ENCODE measurements at places on chromosomes 6 and 20.

- H3K4me1 ChIP-seq, result no peaks in the 10 kb centered on the region
- no peaks in the 10 kb centered on the region for H3K36me3 ChIP-seq
- no peaks in the 10 kb centered on the region for H3K27me3 ChIP-seq
Measured at GRCh38 chr6:135115411-135115810, 60.8 kb upstream of the HBS1L start.

GRCh38 chr6:110562316-110562915 lies 86.0 kb upstream of the SLC22A16 start:
- no peak overlapping the region for H3K27ac ChIP-seq
- no peak for DNase-seq
- no peaks in the 10 kb centered on the region for H3K27me3 ChIP-seq
- H3K36me3 ChIP-seq, result no peaks in the 10 kb centered on the region

- no peaks in the 10 kb centered on the region for H3K4me1 ChIP-seq
- no peak for DNase-seq
- no peaks in the 10 kb centered on the region for H3K27me3 ChIP-seq
- no peak overlapping the region for H3K27ac ChIP-seq
- H3K36me3 ChIP-seq, result no peaks in the 10 kb centered on the region
- no peak overlapping the region for H3K4me3 ChIP-seq
Measured at GRCh38 chr20:40875116-40876085, 153.2 kb upstream of the TOP1 start.

GRCh38 chr6:147447835-147448611 lies 60.5 kb upstream of the SAMD5 start:
- no peaks in the 10 kb centered on the region for H3K27me3 ChIP-seq
- H3K36me3 ChIP-seq, result no peaks in the 10 kb centered on the region
- peak overlapping the region; percentile 10 for H3K4me3 ChIP-seq
- peaks cover 7% of the 10 kb centered on the region for H3K4me1 ChIP-seq
- no peak overlapping the region for H3K27ac ChIP-seq
- DNase-seq, result no peak

GRCh38 chr6:118353564-118353963 lies 194.5 kb upstream of the PLN start:
- no peaks in the 10 kb centered on the region for H3K27me3 ChIP-seq
- H3K27ac ChIP-seq, result no peak overlapping the region
- no peak for DNase-seq
- no peak overlapping the region for H3K4me3 ChIP-seq
- no peaks in the 10 kb centered on the region for H3K4me1 ChIP-seq

DNA sequence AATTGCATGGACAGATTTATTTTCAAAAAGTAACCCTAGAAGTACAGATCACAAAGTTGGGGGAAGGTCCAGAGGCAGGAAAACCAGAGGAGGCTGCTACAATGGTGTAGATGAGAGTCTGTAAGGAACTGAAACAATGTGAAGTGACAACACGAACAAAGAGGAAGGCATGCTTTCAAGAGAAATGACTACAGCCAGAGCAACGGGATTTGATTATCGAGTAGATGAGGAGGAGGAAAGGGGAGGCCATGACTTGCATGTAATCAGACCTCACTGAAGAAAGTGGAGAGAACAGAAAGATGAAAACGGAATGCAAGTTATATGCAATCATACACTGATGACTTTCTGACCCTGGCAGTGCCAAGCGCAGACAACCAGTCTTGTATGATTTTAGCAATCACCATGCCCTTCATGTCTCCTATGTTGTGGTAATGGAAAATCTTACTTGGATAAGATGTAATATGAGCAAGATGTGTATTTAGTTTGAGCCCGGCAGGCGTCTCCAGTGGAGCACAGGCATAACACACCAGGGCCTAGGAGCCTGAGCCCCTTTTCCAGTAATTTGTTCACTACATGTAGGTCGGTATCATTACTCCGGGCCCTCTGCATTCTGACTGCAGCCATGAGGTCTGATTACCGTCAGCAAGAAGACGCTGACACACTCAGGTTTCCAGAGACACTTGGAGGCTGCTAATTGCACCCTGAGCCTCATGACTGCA lies 34.0 kb upstream of the FAM83C start:
- no peak for DNase-seq
- H3K4me3 ChIP-seq, result no peak overlapping the region
- peaks cover 7% of the 10 kb centered on the region for H3K4me1 ChIP-seq
- H3K27ac ChIP-seq, result no peak overlapping the region

- no peaks in the 10 kb centered on the region for H3K27me3 ChIP-seq
- no peaks in the 10 kb centered on the region for H3K36me3 ChIP-seq
- no peak for DNase-seq
Measured at GRCh38 chr6:143902827-143903226, 38.6 kb downstream of the ZC2HC1B start.

- H3K4me1 ChIP-seq, result no peaks in the 10 kb centered on the region
- H3K36me3 ChIP-seq, result no peaks in the 10 kb centered on the region
- no peak overlapping the region for H3K4me3 ChIP-seq
- no peak overlapping the region for H3K27ac ChIP-seq
Measured at GRCh38 chr20:44848254-44849015, 37.1 kb upstream of the YWHAB start.

GRCh38 chr6:43782764-43783513 lies 12.9 kb downstream of the VEGFA start:
- no peak overlapping the region for H3K27ac ChIP-seq
- peaks cover 10% of the 10 kb centered on the region for H3K4me1 ChIP-seq
- no peak overlapping the region for H3K4me3 ChIP-seq

GRCh38 chr20:34403908-34404307 lies 40.8 kb downstream of the ITCH start:
- no peak overlapping the region for H3K4me3 ChIP-seq
- peaks cover 17% of the 10 kb centered on the region for H3K36me3 ChIP-seq
- no peaks in the 10 kb centered on the region for H3K27me3 ChIP-seq
- DNase-seq, result no peak
- H3K27ac ChIP-seq, result no peak overlapping the region

- no peaks in the 10 kb centered on the region for H3K4me1 ChIP-seq
- H3K27me3 ChIP-seq, result no peaks in the 10 kb centered on the region
- no peaks in the 10 kb centered on the region for H3K36me3 ChIP-seq
Measured at GRCh38 chr6:64815718-64816117, 891.3 kb downstream of the EYS start.

DNA sequence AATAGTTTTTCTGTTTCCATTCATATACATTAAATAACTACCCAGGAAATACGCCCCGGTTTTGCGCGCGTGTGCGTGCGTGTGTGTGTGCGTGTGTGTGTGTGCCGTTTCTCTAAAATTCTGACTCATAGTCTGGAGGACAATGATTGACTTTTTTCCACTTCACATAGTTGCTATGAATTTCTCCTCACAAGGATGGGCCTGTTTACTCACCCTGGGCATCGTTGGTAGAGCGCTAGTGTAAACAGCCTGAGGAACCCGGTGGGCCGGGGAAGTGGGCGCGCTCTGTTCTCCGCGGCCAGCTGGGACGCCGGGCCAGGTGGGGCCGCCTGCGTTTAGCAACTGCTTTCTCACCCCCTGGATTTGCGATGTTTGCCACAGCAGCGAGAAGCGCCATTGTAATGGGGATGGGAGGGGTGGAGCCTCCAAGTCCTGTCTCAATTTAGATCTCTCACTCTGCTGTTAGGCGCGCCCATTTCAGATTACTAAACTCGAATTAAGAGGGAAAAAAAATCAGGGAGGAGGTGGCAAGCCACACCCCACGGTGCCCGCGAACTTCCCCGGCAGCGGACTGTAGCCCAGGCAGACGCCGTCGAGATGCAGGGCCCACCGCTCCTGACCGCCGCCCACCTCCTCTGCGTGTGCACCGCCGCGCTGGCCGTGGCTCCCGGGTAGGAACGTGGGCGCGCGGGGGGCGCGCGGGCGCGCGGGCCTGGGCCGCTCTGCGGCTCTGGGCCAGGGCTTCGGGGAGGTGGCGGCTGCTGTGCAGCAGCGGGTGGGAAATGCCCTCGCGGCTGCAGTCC lies at the start of gene CD109:
CD109 (plus strand) TSS at position 585 of the 803 bp plus-strand sequence; CDS start at position 598, 13 bp downstream.
- H3K27ac ChIP-seq, result peak within 1 kb of the TSS; percentile 90
- peaks cover 28% of the 10 kb centered on the region for H3K4me1 ChIP-seq
- H3K27me3 ChIP-seq, result no peaks in the 10 kb centered on the region
- H3K4me3 ChIP-seq, result peak within 1 kb of the TSS; percentile 63
- peak; percentile 81 for DNase-seq

DNA sequence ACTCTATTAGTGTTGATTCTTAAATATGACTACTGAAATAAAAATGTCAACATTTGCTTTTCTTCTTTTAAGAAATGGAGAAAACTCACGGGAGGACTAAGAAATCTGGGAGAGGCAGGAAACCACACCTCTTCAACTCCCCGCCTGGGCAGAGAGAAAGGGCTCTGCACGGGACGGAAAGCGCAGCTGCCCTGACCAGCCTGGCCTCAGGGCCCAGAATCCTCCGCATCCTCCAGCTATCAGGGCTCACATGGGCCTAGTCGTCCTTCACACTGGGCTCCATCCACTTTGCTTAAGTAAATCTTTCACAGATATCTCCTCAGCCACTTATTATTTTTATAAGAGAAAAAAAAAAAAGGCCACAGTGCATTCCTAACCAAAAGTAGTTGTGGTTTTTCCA lies 215.1 kb downstream of the TBXT start:
- no peak for DNase-seq
- H3K27ac ChIP-seq, result no peak overlapping the region
- H3K4me1 ChIP-seq, result no peaks in the 10 kb centered on the region
- H3K27me3 ChIP-seq, result no peaks in the 10 kb centered on the region
- no peak overlapping the region for H3K4me3 ChIP-seq
- no peaks in the 10 kb centered on the region for H3K36me3 ChIP-seq

GRCh38 chr6:45072016-45072415 lies 256.1 kb upstream of the RUNX2 start:
- no peaks in the 10 kb centered on the region for H3K36me3 ChIP-seq
- H3K4me1 ChIP-seq, result no peaks in the 10 kb centered on the region
- H3K4me3 ChIP-seq, result no peak overlapping the region
- H3K27ac ChIP-seq, result no peak overlapping the region

DNA sequence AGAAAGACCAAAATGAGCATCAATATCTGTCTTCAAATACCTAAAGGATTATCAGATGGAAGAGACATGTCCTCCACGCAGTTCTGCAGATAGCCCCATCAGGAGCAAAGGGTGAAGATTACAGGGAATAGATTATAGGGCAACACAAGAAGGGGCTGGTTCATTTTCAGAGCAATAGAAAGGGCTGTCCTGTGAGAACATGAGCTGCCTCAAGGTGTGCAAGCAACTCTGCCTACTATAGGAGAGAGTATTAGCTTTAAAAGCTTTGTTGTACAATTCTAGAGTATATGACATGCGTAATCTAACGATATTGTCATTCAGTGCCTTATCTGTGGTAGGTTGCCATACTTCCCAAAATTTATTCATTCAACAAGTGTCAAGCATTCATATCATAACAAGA lies 112.7 kb downstream of the NRSN1 start:
- H3K4me1 ChIP-seq, result no peaks in the 10 kb centered on the region
- DNase-seq, result no peak
- H3K4me3 ChIP-seq, result no peak overlapping the region
- H3K36me3 ChIP-seq, result no peaks in the 10 kb centered on the region
- no peaks in the 10 kb centered on the region for H3K27me3 ChIP-seq

DNA sequence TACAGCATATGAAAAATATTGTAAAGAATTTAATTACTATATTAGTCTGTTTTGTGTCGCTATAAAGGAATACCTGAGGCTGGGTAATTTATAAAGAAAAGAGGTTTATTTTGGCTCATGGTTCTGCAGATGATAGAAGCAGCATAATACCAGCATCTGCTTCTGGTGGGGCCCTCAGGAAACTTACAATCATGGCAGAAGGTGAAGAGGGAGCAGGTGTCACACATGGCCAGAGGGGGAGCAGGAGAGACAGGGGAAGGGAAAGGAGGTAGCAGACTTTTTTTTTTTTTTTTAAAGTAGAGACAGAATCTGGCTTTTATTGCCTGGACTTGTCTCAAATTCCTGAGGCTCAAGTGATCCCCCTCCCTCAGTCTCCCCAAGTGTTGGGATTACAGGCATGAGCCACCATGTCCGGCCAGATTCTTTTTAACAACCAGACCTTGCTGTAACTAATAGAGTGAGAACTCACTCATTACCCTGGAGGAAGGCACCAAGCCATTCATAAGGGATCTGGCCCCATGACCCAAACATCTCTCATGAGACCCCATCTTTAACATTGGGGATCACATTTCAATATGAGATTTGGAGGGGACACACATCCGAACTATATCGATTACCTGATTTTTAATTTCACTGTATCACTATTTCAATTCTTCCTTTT lies 64.6 kb downstream of the MAN1A1 start:
- DNase-seq, result no peak
- H3K36me3 ChIP-seq, result no peaks in the 10 kb centered on the region
- H3K27me3 ChIP-seq, result no peaks in the 10 kb centered on the region
- no peak overlapping the region for H3K27ac ChIP-seq
- H3K4me1 ChIP-seq, result peaks cover 4% of the 10 kb centered on the region

- no peaks in the 10 kb centered on the region for H3K4me1 ChIP-seq
- H3K36me3 ChIP-seq, result no peaks in the 10 kb centered on the region
- no peak overlapping the region for H3K4me3 ChIP-seq
- H3K27me3 ChIP-seq, result no peaks in the 10 kb centered on the region
- H3K27ac ChIP-seq, result no peak overlapping the region
- no peak for DNase-seq
Measured at GRCh38 chr20:23071996-23072395, 14.1 kb downstream of the CD93 start.

- DNase-seq, result no peak
- H3K4me1 ChIP-seq, result no peaks in the 10 kb centered on the region
- H3K27me3 ChIP-seq, result no peaks in the 10 kb centered on the region
- H3K36me3 ChIP-seq, result no peaks in the 10 kb centered on the region
- no peak overlapping the region for H3K27ac ChIP-seq
- no peak overlapping the region for H3K4me3 ChIP-seq
Measured at GRCh38 chr6:135750081-135750480, 101.4 kb upstream of the PDE7B start.

GRCh38 chr6:13428583-13429405 lies 58.6 kb downstream of the GFOD1 start:
- no peak overlapping the region for H3K4me3 ChIP-seq
- DNase-seq, result no peak
- no peaks in the 10 kb centered on the region for H3K36me3 ChIP-seq

GRCh38 chr6:156589281-156589680 lies 187.9 kb upstream of the ARID1B start:
- no peak overlapping the region for H3K4me3 ChIP-seq
- H3K36me3 ChIP-seq, result no peaks in the 10 kb centered on the region
- DNase-seq, result no peak
- no peaks in the 10 kb centered on the region for H3K4me1 ChIP-seq
- no peak overlapping the region for H3K27ac ChIP-seq
- no peaks in the 10 kb centered on the region for H3K27me3 ChIP-seq

DNA sequence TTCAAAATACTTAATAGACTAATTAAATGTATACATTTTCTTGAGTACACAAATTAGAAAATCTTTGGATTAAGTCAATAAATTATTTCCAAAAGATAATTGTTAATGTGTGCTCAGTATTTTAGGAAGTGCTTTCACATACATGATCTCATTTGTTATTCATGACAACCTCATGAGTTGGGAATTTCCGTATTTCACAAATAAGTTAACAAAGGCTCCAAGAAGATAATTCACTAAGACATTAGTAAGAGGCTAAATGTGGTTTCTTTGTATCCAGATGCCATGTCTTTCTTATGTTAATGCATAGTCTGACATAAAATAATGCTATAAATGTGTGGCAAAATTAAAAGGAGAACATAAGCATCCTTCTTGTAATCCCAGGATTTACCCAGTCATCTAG lies 79.5 kb upstream of the TCF21 start:
- H3K27me3 ChIP-seq, result no peaks in the 10 kb centered on the region
- no peaks in the 10 kb centered on the region for H3K4me1 ChIP-seq
- H3K27ac ChIP-seq, result no peak overlapping the region
- no peaks in the 10 kb centered on the region for H3K36me3 ChIP-seq
- H3K4me3 ChIP-seq, result no peak overlapping the region

Data from suprapubic skin (tissue), 4 donors.